CD4-positive, alpha-beta T cell treated with Interleukin-10 for 1 hour (primary cell): ENCODE measurements at places on chromosomes 6 and 20.

DNA sequence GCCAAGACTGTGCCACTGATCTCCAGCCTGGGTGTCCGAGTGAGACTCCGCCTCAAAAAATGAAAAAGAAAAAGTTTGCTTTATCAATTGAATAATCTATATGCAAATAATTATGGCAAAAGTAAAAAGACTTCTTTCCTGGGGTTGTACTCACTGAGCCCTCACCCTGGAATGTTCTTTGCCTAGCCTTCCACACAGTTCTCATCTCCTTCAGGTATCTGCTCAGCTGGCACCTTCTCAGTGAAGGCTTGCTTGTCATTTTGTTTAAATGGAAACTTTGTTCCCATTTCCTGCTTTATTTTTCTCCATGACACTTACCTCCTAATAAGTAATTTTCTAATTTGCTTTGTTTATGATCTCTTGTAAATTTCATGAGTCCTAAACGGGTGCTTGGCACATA lies 96.7 kb downstream of the SGK1 start:
- no peak for DNase-seq

- DNase-seq, result no peak
Observed at GRCh38 chr6:25122001-25122400, 157.2 kb upstream of the CARMIL1 start.

- DNase-seq, result no peak
Observed at GRCh38 chr20:19397666-19398065, 185.2 kb downstream of the SLC24A3 start.

GRCh38 chr6:111592726-111593511 lies 12.8 kb downstream of the TRAF3IP2 start:
- DNase-seq, result no peak

- DNase-seq, result no peak
Observed at GRCh38 chr6:17884498-17885478, 102.6 kb downstream of the KIF13A start.

DNA sequence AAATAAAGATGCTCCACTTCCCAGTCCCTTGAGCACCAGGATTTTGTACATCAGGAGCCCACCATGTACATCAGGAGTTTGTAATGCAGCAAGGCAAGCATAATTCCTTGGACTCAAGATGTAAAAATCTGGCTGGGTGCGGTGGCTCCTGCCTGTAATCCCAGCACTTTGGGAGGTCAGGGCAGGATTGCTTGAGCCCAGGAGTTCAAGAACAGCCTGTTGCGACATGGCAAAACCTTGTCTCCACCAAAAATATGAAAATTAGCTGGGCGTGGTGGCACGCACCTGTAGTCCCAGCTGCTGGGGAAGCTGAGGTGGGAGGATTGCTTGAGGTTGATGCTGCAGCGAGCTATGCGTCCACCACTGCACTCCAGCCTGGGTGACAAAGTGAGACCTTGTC lies 16.1 kb upstream of the MAP1LC3A start:
- DNase-seq, result no peak
